Caco-2 (cell line): ENCODE measurements at places on chromosomes 7 and 10. TPM values are rescaled to one million over a fixed set of nuclear protein-coding genes. Genes with fewer than 3 reads are reported as not detected.

- H3K4me1 ChIP-seq: no peaks in the 10 kb centered on the region
- no peak overlapping the region for H3K27ac ChIP-seq
- no peaks in the 10 kb centered on the region; the same call in 1 of the 2 replicates for H3K27me3 ChIP-seq
- peak; percentile 53 for DNase-seq
Measured at GRCh38 chr7:97016381-97017191, 8.0 kb downstream of the DLX5 start.

DNA sequence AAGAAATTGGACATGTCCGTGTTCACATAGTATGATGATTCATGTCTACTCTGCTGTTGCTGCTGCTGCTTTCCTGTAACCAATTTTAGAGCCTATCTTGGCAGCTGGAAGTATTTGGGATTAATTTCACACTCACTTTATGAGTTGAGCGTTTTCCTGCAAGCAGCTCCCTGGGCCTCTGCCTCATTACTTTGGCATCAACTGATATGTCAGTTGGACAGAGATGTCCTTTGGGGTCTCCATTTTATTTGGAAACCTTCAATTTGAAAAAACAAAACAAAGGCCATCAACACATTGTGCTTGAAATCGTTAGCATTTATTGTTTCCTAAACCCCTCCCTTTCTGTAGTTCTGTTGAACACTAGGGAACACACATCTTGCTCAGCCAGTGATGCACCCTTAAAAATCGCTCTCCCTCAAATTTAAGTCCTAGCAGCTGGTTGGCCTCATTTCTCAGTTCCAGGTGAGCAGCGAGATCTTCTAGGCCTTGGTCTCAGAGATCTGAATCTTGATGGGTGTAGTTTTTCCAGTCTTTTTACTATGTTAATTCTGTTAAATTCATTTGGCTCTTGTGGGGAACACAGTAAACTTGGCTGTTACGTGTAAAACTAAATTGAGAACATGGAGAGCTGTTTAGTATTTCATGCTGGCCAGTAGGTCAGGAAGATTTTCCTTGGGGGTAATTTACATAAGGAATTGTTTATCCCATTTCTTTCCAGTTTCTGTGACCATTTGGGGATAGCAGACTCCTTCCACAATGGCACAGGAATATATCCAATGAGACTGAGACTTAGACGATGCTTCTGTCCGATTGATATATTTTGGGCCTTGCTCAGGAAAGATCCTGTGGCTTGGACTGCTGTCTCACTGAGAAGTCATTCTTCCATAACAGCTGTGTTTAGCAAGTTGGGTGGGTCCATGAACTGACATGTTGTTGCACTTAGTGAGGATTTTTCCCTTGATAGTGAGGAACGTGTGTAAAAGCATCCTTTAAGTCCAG, 371.6 kb downstream of the BBS9 start:
- H3K36me3 ChIP-seq: no peaks in the 10 kb centered on the region
- no peaks in the 10 kb centered on the region for H3K4me1 ChIP-seq
- no peak for DNase-seq
- no peak overlapping the region for H3K4me3 ChIP-seq
- H3K27me3 ChIP-seq: no peaks in the 10 kb centered on the region

The MYOZ1 gene
- 0.35 and 0.52 TPM in 2 replicates for total RNA-seq

- H3K36me3 ChIP-seq: 0 out of 2 replicates have a peak, but pooled peaks cover 3% of the 10 kb centered on the region
- H3K27ac ChIP-seq: no peak overlapping the region
- H3K27me3 ChIP-seq: no peaks in the 10 kb centered on the region
- peaks cover 19% of the 10 kb centered on the region for H3K4me1 ChIP-seq
Measured at GRCh38 chr10:119654540-119654939, 3.4 kb downstream of the BAG3 start.

DNA sequence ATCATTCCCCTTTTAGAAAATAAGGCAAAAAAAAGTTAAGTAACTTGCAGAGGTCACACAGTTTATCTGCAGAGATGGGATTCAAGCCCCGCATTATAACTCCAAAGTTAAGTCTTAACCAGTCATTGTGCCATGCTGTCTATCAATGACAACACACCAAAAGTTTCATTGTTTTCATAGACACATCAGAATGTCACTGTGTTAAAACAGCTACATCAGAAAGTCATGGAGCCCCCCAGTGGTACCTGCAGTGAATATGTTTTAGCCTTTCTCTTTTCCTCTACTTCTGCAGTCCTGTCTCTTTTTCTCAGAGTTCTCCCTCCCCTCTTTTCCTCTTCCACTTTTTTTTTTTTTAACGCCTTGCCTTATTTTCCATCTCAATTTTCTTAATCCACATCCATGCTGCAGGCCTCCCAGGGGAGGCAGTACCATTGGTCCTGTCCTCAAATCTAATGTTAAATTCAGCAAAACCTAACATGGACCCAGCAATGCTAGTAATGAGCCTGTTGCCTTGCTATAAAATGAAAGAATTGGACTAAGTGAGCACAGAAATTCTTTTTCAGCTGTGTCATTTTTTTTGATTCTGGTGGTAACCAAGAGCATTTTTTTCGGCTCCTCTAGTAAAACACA, 3.8 kb upstream of the NRCAM start:
- H3K27me3 ChIP-seq: no peaks in the 10 kb centered on the region
- no peak overlapping the region for H3K4me3 ChIP-seq
- H3K36me3 ChIP-seq: no peaks in the 10 kb centered on the region
- 0 out of 2 replicates have a peak, but pooled peaks cover 3% of the 10 kb centered on the region for H3K4me1 ChIP-seq
- no peak for DNase-seq
- H3K27ac ChIP-seq: no peak overlapping the region

The THNSL1 gene
- 6.3 and 6.8 TPM in 2 replicates for total RNA-seq

DNA sequence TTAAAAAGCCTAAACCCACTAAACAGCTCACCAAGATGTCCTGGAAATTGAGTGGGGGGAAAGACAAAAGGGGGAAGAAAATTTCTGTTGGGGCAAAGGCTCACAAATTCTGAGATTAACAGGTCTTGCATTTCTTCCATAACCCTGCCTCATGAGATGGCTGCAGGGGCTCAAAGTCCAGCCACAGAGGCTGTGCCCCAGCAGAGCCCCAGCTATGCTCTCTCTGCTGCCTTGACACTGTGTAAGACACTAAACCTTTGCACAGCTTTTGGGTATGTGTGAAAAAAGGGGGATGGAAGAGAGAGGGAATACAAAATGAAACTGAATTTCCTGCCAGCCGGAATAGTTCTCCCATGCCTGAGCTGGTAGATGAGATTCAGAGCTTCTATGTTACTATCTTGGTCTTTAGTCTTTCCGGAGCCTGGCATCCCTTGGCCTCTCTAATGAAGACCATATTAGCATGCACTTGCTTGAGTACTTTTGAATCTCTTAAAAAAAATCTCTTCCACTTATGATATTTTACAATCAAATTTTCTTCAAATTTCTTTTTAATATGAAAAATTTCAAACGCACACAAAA, 240.0 kb upstream of the IMMP2L start:
- H3K4me3 ChIP-seq: no peak overlapping the region
- H3K4me1 ChIP-seq: no peaks in the 10 kb centered on the region
- no peaks in the 10 kb centered on the region for H3K27me3 ChIP-seq

- H3K27ac ChIP-seq: no peak overlapping the region
- H3K4me1 ChIP-seq: no peaks in the 10 kb centered on the region
- no peaks in the 10 kb centered on the region for H3K36me3 ChIP-seq
- no peaks in the 10 kb centered on the region for H3K27me3 ChIP-seq
Measured at GRCh38 chr7:110205899-110206298, 885.0 kb upstream of the LRRN3 start.

The ENKUR gene
- total RNA-seq: 0.72 and 0.77 TPM in 2 replicates

DNA sequence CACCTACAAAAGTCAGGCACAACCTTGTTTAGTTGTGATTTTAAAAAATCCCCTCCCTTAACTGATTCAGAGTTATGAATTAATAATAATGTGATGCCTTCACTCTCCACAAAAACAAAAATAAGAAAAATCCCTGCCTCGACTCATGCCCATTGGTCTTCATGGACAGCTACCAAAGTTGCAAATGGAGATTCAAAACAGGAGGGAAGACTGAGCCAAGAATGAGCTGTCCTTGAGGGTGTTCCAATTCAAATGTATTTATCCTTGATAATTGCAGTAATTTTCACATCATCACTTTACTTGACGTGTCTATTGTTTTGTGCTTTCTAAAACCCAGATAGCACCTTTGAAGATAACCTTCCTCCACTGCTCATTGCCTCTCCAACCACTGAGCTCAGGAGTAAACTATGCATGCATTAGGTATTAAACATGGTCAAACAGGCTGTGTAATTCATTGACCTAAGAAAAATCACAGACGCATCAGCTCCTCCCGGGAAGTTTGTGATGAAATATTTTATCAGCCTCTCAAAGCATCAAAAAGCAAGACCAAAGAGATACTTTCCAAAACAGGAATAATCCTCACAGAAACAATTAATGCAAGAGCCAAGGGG, 712.7 kb upstream of the IGFBP3 start:
- H3K27me3 ChIP-seq: no peaks in the 10 kb centered on the region
- no peak overlapping the region for H3K27ac ChIP-seq
- DNase-seq: no peak
- H3K4me1 ChIP-seq: no peaks in the 10 kb centered on the region

- no peak overlapping the region for H3K27ac ChIP-seq
- DNase-seq: no peak
- no peaks in the 10 kb centered on the region for H3K27me3 ChIP-seq
- H3K36me3 ChIP-seq: no peaks in the 10 kb centered on the region
- no peaks in the 10 kb centered on the region for H3K4me1 ChIP-seq
Measured at GRCh38 chr7:3282457-3282856, 18.6 kb upstream of the SDK1 start.

The LIPN gene
- total RNA-seq: not detected in 2 replicates

- H3K36me3 ChIP-seq: no peaks in the 10 kb centered on the region
- no peak for DNase-seq
- no peaks in the 10 kb centered on the region for H3K4me1 ChIP-seq
- H3K27me3 ChIP-seq: no peaks in the 10 kb centered on the region; the same call in 1 of the 2 replicates
- no peak overlapping the region for H3K27ac ChIP-seq
Measured at GRCh38 chr7:45889367-45890067, 1.2 kb downstream of the IGFBP1 start.

The ARPC1B gene
- total RNA-seq: 128 and 135 TPM in 2 replicates

DNA sequence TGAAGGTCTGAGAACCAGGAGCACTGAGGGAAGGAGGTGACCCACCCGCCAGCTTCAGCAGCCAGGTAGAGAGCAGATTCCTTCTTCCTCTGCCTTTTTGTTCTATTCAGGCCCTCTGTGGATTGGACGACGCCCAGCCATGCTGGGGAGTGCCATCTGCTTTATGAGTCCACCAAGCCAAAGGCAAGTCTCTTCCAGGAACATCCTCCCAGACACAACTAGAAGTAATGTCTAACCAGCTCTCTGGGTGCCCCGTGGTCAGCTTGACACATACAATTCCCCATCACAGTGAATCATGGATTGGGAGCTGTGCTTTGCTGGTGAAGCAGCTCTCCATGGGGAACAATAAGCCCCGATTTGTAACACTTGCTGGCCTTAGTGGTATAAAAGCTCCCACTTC, 125.2 kb downstream of the CCDC3 start:
- no peak overlapping the region for H3K27ac ChIP-seq
- no peak for DNase-seq
- H3K4me1 ChIP-seq: no peaks in the 10 kb centered on the region
- no peak overlapping the region for H3K4me3 ChIP-seq

GRCh38 chr10:75009426-75009825, 102.0 kb upstream of the SAMD8 start:
- no peaks in the 10 kb centered on the region for H3K36me3 ChIP-seq
- no peak for DNase-seq
- no peak overlapping the region for H3K4me3 ChIP-seq
- no peaks in the 10 kb centered on the region for H3K27me3 ChIP-seq
- no peaks in the 10 kb centered on the region for H3K4me1 ChIP-seq

DNA sequence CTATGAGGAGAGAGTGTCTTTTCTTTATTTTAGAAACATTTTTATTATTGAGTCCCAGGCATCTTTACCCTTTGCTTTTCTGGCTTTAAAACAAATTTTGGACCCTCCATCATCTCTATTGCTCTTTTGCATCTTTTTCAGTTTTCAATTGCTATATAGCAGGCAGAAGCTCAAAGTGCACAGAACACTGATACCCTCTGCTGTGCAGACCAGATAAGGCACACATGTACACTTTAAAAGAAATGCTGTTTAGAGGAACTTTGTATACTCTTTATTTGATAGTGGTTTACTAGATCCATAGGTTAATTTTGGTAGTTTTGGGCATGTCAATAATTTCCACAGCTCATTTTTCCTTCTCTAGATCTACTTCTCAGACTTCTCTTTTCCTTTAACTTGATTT, 324.2 kb downstream of the SH2D4B start:
- no peak for DNase-seq
- no peak overlapping the region for H3K4me3 ChIP-seq
- H3K27me3 ChIP-seq: no peaks in the 10 kb centered on the region
- no peaks in the 10 kb centered on the region for H3K36me3 ChIP-seq

- H3K4me3 ChIP-seq: no peak overlapping the region
- peaks cover 29% of the 10 kb centered on the region for H3K4me1 ChIP-seq
- no peak for DNase-seq
- no peak overlapping the region for H3K27ac ChIP-seq
- no peaks in the 10 kb centered on the region for H3K36me3 ChIP-seq
Measured at GRCh38 chr7:152085131-152085530, 59.7 kb downstream of the GALNT11 start.

The TNKS2 gene
- 46.7 and 48.5 TPM in 2 replicates for total RNA-seq
